ENCODE measurements at places on chromosomes 6 and 20.

GRCh38 chr6:12083763-12084162, 71.7 kb downstream of the HIVEP1 start:
- no peak for DNase-seq

- no peak for DNase-seq
These were observed 71.7 kb downstream of the SNX5 start for GRCh38 chr20:17896771-17897369.

- peak; percentile 84 for DNase-seq
These were observed 159.9 kb downstream of the OR2B2 start for GRCh38 chr6:27752038-27752885.

DNA sequence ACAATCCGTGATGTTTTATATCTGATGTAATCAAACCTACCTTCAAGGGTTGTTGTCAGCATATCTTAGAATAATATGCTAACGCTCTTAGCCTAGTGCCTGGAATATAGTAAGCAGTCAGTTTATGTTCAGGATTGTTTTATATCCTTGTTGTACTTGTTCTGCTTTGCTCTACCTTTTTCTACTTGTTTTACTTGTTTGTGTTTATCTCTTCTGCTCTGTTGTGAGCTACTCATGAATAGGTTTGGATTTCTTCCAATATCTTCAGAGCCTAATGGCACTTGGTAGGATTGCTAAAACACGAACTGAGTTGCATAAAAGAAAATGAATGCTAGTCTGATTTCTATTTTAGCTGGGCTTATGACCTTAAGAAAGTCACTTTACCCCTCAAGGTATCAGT, 40.1 kb downstream of the DNAH8 start:
- no peak for DNase-seq

- peak; percentile 11 for DNase-seq
These were observed 66.4 kb downstream of the PKHD1 start for GRCh38 chr6:52020945-52021570.

DNA sequence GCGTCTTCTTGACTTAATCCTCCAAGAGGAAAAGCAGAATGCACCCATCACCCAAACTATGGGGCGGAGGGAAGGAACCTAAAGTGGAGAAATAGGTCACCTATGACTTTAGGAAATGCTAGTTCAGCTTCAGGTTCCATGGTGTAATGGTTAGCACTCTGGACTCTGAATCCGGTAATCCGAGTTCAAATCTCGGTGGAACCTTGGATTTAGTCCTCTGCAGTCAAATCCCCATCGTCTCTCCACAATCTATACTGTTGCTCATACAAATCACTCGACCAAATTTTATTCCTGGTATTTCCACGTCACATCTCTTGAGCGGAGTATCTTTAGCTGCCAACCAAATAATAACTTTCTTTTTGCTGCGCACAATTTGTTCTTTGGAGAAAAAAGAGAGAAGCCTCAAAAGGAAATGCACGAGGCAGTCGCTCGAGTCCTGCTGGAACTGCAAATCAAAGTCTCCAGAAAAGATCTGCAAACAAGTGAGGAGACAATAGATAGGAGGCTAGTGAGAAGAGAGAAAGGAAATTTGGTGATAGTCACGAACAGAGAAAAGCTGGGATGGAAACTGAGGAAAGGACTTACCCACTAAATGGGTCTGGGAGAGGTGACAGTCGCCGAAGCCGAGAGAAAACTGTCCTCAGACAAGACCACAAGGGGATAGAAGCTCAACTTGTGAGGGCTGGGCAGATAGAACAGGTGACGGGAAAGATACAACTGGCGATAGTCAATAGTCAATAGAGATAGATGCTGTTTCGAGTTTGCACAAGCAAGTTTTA, 16.6 kb downstream of the POM121L2 start:
- no peak for DNase-seq

DNA sequence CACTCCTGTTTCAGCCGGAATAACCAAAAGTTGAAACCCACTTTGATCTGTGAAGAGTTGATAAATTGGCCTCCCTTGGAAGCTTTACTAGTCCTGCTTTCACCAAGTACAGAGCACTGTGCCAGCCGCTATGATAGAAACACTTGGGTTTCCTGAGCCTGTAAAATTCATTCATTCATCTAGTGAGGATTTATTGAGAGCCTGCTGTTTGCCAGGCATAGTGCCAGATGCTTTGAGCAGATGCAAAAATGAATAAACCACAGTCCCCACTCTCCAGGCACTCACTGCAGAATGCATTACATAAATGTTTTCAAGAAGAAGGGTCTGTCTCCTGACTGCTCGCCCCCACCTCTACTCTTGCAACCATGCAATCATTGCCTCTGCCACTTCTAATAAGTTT, 25.3 kb upstream of the TMEM217 start:
- no peak for DNase-seq

- no peak for DNase-seq
These were observed 121.7 kb downstream of the UTRN start for GRCh38 chr6:144406796-144407195.

GRCh38 chr6:1503811-1504210, 105.9 kb upstream of the FOXC1 start:
- DNase-seq: no peak

GRCh38 chr6:158322724-158323560, 10.7 kb downstream of the TULP4 start:
- no peak for DNase-seq

DNA sequence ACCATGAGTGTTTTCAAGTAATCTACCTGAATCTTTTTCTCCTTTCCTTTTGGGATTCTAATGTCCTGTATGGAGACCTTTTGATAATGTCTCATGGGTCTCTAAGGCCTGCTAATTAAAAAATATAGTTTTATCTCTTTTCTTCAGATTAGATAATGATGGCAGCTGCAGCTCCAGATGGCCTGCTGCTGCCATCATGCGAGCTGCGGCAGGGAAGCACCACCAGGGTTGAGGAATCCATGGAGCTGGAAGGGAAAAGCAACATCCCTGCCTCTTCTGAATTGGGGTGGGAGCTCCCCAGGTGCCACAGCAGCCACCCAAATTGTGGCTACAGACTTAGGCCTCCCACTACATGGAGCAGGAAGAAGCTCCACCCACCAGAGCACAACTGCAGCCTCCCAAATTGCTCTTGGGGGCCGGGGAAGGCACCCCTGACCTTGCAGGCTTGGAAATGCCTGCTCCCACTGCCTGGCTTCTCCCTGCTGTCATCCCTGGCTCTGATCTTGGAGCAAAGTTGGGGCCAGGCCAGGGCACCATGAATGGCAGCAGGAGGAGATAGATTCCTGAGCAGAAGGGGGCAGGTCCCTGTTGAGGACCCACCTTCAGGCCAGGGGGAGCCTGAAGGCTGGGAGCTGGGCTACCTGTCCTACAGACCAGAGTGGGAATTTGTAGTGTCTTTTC, 189.6 kb upstream of the MAN1A1 start:
- no peak for DNase-seq

DNA sequence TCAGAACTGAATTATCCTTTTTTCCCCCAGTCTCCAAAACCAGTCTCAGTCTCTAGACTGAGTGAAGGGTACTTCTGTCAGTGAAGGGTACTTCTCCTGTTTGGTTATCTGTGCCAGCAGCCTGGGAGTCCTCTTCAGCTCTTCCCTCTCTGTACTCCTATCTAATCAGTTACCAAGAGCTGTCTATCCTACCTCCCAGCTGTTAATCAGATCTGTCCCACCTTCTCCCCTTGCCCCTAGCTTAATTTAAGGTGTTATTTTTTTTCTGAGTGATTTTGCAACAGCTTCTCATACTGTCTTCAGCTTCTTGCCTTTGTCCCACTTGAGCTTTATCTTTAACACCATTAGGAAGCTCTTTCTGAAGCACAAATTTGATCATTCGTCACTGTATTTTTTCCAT, 491.9 kb upstream of the SOX4 start:
- no peak for DNase-seq

- DNase-seq: no peak
These were observed 75.2 kb upstream of the IYD start for GRCh38 chr6:150293423-150294173.

GRCh38 chr20:57734754-57735153, 24.9 kb upstream of the PMEPA1 start:
- no peak for DNase-seq

All from CD4-positive, alpha-beta T cell treated with Interleukin-1 beta for 1 hour (primary cell).